NCI-H774 (cell line): ENCODE measurements at places on chromosomes 2 and 18.
A peak's percentile ranks its signal among the peaks of the same experiment; 100 is the strongest.

DNA sequence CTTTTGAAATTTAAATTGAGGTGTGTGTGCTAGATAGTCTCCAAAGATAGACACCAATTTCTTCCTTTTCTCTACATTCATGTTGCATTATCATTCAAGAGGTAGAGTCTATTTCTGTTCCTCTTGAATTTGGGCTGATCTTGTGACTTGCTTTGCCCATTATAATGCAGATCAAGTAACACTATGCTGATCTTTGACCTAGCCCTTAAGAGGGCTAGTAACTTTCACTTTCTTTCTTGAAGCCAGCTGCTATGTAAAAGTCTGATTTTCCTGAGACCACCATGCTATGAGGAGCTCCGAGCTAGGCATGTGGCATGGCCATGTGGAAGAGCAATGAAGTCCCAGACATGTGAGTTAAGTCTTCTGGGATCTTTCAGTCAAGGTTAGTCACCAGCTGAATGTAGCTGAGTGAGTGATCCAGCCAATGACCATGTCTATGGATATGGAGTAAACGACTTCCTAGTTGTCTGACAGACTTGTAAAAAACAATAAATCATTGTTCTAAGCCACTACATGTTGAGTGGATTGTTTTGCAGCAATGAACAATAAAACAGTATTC is 189.4 kb upstream of the CWC22 start:
- DNase-seq, result no peak

- DNase-seq, result no peak
Observed at GRCh38 chr18:63553081-63553480, 10.9 kb downstream of the SERPINB12 start.

DNA sequence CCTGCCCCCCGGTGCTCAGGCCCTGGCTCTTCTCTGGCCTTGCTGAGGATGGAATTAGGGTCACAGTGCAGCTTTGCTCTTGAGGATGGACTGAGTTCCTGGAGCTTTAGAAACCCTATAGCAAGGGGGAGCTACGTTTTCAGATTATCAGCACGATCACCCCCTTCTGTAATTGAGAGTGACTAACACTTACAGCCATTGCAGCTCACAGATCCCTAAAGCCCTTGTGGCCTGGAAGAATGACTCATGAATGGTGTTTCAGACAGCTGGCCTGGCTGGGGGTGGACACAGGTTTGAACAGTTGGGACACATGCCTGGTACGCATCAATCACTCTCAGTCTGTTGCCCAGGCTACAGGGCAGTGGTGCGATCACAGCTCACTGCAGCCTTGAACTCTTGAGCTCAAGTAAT is 79.7 kb upstream of the IGFBP5 start:
- DNase-seq, result peak; percentile 77

- no peak for DNase-seq
Observed at GRCh38 chr2:9178110-9178903, 28.3 kb upstream of the ASAP2 start.

DNA sequence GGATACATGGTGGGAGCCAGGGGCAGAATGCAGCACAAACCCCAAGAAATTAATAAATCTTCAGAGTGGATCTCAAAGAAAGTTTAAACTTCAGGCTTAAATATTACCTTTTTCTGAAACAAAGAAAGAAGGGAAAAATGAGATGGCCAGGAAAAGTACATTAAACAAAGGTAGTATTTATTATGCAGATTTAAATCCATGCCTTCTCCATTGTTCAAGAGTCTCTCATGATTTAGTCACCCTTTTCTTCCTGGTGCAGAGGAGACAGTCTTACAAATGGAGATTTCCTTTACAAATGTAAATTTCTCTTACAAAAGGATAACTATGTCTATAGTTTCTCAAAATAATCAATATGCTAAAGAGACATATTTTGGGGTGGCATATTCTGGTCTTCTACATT is 33.4 kb upstream of the PPM1B start:
- no peak for DNase-seq

DNA sequence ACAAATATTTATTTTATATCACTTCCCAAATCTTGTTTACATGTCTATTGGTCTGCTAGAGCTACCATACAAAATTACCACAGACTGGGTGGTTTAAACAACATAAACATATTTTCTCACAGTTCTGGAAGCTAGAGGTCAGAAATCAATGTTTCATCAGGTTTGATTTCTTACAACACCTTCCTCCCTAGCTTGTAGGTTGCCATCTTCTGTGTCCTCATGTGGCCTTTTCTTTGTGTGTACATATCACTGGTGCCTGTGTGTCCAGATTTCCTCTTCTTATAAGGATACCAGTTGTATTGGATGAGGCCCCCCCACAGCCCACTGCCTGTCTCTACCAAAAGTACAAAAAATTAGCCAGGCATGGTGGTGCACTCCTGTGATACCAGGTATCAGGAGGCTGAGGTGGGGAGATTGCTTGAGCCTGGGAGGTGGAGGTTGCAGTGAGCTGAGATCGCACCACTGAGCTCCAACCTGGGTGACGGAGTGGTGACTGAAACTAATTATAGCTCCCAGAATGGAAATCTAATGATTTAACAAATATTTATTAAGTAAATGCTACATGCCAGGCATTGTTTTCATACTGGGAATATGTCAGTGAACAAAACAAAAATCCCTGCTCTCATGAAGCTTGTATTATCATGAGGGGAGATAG is 13.6 kb downstream of the EML4 start:
- no peak for DNase-seq

- DNase-seq, result no peak
Observed at GRCh38 chr2:220106065-220106464, 478.6 kb downstream of the SLC4A3 start.

- DNase-seq, result no peak
Observed at GRCh38 chr2:44939106-44940048, 2.1 kb upstream of the SIX3 start.

DNA sequence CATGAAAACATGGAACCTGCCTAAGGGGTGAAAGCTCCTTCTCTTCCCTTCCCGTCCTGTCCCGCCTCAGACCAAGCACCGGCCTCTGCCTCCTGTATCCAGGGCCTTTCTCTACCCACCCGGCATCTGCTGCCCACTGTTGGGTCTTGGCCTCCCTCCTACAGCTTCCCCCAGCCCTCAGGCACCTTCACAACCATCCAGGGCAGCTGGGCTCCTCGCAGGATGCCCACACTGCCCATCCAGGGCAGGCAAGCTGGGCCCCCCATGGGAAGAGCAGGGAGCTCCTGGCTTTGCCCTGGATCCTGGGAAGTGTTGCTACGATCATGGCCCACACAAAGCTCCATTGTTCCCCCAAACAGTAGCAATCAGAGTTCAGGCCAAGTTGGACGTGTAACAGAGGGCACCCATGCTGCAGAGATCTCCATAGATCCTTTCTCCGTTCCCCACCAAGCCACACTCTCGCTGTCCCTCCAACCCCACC is 206.6 kb downstream of the NDUFA10 start:
- DNase-seq, result no peak

- DNase-seq, result no peak
Observed at GRCh38 chr2:240126731-240127130, 9.4 kb downstream of the COPS9 start.

DNA sequence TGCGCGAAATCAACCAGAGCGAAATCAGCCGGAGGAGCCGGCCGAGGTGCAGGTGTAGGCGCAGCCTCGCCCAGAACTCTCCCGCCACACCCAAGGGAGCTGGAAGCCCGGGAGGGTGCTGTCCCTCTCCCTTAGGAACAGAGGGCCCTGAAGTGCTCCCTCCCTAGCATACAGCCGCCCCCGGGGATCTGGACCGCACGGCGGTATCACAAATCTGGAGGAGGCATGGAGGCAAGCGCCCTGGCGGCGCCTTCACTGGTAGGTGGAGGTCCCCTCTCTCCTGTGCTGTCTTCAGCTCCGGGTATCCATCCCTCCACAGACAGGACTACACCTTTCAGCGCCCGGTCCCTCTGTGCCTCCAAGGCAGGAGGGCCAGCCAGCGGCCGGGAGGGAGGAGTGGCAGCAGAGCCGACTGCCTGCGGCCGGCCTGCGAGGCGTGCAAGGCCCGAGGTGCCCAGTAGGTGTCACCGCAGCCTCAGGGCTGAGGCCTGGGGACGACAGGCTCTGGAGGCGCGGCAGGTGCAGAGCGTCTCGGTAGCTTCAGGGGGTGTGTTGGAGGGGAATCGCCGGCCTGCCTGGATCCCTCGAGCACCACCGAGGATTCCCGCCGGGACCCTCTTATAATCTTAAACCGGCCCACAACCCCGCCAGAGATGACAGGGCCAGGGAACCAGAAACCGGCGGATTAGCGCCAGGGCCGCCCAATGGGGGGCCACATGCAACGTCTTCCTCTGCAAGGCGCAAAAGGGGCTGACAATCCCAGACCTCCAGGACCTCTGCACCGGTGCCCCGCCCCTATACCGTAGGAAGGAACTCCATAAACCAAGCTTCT is 2.8 kb downstream of the IHH start:
- peak; percentile 52 for DNase-seq

DNA sequence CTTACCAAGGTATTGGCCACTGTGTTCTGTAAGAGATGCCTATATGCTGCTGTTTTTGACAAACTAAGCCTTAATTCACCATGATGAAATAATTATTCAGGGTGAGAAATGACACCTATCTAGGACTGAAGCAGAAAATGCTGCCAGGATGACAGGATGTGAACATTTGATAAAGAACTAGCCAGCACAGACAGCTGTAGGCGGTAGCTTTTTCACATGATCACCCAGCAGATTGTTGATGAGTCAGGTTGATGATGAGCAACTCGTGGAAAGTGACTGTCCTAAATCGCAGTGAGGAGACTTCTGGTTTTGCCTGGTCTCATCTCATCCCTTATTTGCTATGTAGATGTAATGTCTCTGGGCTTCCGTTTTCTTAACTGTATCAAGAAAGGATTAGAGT is 144.1 kb downstream of the PRPF40A start:
- no peak for DNase-seq

DNA sequence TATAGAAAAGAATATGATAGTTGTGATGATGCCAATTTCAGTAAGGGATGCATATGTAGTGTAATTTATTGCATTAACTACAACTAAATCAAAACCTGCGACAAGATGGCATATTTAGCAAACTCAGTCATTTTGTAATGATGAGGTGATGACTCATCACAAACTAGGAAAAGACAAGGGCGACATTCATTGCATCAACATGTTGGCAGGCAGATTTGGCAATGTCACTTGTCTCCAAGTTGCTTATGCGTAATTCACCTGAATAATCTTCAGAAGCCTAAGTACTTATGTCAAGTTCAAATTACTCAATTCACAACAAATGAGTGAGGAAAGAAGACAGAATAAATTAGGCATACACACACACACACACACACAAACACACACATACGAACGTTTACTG is 273.2 kb upstream of the RGPD4 start:
- no peak for DNase-seq

GRCh38 chr18:63730773-63731172 is 28.0 kb downstream of the SERPINB11 start:
- no peak for DNase-seq

DNA sequence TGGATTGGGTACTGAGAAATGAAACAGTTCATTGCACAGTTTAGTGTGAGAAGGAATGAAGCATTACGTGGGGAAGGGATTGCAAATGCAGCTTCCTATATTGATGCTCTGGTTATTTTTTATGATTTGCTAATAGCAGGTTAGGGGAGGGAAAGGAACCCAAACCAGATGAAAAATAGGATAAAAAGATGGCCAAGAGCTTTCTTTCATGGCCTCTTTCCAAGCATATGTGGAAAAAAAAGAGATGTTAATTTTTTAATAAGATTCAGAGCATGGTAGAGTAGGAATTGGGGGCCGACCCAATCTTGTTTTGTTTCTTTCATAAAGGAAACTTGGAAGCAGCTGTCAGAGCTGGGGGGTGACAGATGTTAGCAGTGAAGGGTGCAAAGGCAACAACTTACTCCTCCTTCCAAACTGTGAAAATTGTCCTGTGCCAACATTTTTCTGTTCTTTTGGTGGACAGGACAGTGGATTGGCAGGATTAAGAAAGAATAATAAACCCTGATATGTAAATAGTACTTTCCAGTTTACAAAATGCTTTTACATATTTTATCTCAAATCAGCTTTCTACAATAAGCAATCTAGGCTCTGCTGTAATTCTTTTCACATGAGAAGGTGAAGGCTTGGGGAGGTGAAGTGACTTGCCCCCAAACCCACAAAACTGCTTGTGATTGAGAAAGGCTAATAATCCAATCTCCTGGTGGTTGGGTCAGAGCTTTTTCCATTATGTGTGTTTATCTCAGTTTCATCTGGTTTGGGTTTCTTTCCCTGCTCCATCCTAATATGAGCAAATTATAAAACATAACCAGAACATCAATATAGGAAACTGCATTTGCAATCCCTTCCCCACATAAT is 270.1 kb downstream of the ETAA1 start:
- DNase-seq, result no peak

DNA sequence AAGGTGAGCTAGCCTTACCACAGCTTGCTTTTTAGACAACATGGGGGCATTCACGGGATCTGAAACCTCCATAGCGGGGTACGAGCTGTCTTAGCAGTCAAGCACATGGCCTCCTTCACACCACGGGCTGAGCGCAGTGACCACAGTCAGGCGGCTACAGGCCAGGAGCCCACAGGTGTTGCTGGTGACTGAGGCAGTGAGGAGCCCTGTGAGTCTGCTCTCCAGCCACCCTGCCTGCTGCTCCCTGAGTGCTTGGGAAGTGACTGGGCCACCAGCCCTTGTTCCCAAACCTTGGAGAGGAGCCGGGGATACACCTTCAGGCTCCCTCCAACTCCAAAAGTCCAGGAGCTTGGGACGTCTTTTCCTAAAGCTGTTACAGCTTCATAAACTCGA is 418.1 kb upstream of the MYT1L start:
- DNase-seq, result no peak

DNA sequence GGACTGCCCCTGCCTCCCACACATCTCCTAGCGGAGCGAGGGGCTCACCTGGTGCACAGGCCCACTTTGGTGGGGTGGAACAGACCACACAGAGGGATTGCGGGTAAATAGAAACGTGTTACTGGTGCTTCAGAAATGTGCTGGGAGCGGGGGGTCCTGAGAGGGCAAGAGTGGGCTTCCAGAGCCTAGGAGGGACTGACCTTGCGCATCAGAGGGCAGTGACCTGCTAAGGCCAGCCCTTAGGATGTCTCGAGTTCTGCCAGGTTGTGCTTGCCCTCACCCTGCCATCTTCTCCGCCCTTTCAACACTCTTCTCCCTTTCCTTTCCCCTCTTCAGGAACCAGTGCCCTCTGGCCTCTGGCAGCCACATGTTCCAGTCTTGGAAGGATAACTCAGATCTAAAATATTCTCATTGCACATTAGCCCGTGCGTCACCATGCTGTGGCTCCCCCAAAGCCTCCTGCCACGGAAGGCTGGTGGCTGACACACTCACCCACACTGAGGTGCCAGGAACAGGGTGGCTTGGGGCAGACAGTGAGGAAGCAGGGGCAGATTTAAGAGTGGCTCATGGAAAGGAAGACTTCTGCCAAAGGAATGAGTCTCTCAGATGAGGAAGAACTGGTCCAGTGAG is 89.6 kb downstream of the MCFD2 start:
- no peak for DNase-seq
